ENCODE measurements at places on chromosomes 16 and 17.
A peak's percentile ranks its signal among the peaks of the same experiment; 100 is the strongest.

DNA sequence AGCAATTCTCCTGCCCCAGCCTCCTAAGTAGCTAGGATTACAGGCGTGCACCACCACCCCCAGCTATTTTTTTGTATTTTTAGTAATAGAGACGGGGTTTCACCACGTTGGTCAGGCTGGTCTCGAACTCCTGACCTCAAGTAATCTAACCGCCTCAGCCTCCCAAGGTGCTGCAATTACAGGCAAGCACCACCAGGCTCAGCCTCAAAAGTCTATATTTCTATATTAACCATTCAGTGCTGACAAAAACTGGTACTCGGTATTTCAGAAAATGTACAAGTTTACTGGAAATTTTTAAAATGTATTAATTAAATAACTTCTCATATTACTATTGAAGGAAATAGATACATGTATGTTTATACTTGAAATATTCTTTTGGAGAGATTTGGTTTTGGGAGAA is 1.4 kb upstream of the HEXD start:
- no peak for DNase-seq

DNA sequence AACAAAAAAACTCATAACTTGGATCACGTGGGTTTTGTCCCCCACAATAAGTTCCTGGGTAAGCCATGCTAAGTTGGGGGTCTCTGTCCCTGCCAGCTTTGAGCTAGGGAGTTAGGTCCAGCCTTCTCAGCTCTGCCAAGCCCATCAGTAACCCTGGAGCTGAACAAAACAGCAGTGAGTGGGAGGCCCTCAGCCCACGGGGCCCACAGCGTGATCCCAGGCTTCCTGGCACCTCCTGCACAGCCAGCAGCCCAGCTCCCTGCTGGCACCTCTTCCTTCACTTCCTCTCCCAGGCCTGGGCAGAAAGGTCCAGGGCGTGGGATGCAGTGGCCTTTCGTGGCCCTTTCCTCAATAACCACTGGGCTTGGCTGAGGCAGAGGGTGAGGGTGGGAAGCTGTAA is 35.5 kb upstream of the CDC42EP4 start:
- no peak for DNase-seq

GRCh38 chr17:44786551-44787081 is 27.8 kb downstream of the ADAM11 start:
- DNase-seq, result no peak

GRCh38 chr17:19440421-19440820 is 29.4 kb downstream of the RNF112 start:
- no peak for DNase-seq

GRCh38 chr17:263271-263670 is 81.8 kb upstream of the DOC2B start:
- DNase-seq, result no peak

GRCh38 chr16:85261657-85262557 is 149.6 kb upstream of the CIBAR2 start:
- DNase-seq, result no peak

- peak; percentile 29 for DNase-seq
Observed at GRCh38 chr17:9928601-9929333, 23.7 kb upstream of the RCVRN start.

DNA sequence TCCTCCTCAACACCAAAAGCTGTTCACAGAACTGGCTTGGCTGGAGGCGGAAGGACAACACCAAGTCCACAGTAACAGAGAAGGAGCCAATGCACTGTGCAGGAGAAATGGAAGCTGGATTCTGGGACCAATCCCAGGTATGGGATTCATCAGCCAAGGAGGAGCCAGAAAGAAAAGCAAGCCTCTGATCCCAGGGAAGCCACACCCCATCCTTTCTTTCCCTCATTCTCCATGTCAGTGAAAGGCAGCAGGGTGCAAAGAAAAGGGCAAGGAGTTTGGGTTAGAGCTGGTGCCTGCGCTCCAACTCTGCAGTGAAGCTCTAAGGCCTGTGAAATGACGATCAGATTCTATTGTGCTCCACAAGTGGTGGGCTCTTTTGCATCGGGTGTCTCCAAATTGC is 11.0 kb downstream of the DCAKD start:
- no peak for DNase-seq

DNA sequence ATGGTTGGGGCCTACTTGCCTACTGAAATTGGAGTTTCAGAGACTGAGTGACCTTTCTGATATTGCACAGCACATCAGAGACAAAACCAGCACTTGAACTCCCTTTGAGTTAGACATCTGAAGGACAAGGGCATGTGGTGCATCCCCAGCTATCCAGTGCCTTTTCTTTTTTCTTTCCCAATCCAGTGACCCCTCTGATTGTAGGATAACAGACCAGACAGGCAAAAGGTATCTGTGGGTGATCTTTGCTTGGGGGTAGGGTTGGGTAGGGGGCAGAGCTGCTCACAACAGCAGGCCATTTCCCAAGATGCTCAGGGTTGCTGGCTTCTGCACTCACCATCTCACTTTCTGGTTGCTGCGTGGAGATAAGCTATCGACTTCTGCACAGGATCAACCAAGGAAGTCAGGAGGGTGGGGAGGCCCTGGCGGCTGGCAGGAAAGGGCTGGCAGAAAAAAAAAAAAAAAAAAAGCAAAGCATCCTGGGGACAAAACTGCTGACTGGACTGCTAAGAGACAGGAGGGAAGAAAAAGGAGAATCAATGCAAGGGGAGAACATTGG is 42.2 kb downstream of the HOXB1 start:
- DNase-seq, result no peak

Data from AG09309 (cell line).